ENCODE measurements at places on chromosomes 7 and 10.

DNA sequence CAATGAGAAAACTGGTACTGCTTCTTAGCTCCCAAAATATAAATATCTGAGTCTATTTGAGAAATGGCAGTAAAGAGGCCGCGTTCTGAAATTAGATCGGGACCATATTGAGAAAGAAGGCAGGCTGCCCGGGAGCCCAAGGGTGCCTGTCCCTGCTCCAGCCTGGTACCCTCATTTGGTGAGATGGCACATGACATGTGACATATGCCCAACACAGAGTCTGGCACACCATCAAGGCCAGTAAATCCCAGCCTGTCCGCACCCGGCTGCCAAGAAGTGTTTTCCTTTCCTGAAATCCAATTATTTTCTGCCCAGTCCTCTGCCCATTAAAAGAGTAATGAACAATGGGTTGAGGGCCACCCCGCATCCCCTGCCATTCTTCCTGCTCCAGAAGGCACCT lies 66.4 kb downstream of the CDH23 start:
- peak; percentile 99 for DNase-seq

GRCh38 chr10:68598978-68599770 lies 39.0 kb downstream of the TET1 start:
- peak; percentile 57 for DNase-seq

GRCh38 chr7:78301407-78301806 lies 502.8 kb downstream of the PHTF2 start:
- no peak for DNase-seq

DNA sequence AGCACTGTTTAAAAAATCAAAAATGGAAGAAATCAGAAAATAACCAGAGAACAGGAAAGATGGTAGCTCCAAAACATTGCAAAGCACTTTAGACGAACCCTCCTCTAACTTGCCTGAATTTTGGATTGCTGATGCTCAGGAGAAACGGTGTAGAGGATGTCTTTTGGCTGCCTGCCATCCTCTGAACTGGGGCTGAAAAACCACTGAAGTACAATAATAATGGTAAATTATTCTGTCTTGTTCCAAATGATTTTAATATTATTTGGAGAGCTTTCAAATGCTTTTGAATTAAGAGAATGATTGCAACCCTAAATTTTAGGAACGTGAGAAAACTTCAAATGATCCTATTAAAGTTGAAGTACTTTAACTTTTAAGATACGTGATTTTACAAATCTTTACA lies 167.3 kb upstream of the SLC13A1 start:
- peak; percentile 76 for DNase-seq

DNA sequence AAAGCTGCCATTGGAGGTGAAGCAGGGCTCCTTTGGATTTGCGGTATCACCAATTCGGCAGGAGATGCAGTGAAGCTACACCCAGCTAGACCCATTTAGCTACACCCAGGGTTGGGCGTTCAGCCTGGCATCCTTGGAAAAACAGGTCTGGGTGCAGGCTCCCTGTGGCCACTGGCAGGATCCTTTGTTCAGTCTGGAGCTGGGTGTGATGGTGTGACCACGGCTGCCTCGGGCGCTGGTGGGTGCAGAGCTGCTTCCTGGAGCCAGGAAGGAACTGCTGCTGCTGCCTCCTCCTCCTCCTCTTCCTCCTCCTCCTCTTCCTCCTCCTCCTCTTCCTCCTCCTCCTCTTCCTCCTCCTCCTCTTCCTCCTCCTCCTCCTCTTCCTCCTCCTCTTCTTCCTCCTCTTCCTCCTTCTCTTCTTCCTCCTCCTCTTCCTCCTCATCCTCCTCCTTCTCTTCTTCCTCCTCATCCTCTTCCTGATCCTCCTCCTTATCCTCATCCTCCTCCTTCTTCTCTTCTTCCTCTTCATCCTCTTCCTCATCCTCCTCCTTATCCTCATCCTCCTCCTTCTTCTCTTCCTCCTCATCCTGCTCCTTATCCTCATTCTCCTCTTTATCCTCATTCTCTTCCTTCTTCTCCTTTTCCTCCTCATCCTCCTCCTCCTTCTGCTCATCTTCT lies 84.0 kb downstream of the GRK5 start:
- no peak for DNase-seq

DNA sequence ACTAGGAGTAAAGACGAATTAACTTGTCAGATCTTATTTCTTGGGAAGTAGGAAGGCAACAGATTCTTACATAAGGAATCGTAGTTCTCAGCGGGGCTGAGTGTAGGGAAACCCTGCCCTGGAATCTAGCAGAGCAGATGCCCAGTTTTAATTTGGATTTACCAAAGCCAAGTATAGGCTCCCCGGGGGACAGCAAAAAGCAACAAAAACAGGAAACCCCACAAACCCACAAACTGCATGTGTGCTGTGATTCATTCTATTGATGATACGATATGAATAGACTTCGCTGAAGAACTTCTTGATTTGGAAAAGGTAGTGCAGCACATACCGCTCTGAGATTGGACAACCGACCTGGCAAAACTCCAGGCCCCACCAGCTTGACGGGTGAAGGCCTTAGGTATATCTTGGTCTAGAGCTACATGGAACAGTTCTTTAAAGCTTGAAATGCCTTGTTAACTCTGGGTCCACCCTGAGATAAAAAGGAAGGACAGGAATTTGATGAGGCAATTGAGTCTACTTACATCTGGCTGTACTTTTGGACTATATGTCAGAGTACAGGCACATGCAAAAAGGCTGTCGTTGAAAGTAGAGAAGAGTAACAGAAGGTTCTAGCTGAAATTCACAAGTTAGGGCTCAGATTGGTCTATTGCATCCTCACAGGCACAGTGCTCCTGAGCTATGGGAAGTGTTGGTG lies 49.1 kb downstream of the STRA8 start:
- no peak for DNase-seq

DNA sequence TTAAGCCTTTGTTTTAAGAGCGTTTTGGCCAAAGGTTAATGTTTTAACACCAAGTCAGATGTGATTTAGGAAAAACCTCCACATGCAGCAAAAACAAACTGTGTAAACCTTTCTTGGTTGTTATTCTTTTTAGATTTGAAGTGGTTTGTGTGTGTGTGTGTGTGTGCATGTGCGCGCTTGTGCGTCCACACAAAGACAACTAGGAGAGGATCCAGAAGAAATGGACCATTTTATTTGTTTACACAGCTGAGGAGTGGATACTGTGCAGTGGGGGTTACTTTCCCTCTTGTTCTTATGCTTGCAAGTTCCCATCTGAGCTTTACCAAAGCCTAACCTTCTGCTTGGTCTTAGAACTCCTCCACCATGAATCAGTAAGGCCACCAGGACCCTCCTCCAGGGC lies 20.0 kb downstream of the TCF7L2 start:
- DNase-seq = no peak

DNA sequence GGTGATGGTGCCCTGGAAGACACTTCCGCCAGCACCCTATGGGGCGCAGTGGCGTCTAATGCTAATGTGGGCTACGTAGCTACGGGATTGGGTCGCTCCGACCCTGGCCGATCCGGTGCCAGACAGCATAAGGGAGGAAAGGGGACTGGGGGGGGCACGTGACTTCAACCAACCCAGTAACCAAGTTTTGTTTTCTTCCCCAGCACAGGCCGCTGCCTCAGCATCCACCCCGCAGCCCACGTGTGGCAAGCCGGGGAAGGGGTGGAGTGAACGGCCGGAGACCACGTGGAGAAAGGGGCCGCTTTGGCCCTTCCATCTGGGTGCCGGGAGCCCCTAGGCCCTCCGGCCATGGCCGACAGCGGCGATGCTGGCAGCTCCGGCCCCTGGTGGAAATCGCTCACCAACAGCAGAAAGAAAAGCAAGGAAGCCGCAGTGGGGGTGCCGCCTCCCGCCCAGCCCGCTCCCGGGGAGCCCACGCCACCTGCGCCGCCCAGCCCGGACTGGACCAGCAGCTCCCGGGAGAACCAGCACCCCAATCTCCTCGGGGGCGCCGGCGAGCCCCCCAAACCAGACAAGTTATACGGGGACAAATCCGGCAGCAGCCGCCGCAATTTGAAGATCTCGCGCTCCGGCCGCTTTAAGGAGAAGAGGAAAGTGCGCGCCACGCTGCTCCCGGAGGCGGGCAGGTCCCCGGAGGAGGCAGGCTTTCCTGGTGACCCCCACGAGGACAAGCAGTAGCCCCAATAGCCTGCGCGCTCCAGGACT lies 2.5 kb downstream of the PRR15 start:
- DNase-seq = no peak

- no peak for DNase-seq
Measured at GRCh38 chr7:158409816-158410330, 177.8 kb downstream of the PTPRN2 start.

DNA sequence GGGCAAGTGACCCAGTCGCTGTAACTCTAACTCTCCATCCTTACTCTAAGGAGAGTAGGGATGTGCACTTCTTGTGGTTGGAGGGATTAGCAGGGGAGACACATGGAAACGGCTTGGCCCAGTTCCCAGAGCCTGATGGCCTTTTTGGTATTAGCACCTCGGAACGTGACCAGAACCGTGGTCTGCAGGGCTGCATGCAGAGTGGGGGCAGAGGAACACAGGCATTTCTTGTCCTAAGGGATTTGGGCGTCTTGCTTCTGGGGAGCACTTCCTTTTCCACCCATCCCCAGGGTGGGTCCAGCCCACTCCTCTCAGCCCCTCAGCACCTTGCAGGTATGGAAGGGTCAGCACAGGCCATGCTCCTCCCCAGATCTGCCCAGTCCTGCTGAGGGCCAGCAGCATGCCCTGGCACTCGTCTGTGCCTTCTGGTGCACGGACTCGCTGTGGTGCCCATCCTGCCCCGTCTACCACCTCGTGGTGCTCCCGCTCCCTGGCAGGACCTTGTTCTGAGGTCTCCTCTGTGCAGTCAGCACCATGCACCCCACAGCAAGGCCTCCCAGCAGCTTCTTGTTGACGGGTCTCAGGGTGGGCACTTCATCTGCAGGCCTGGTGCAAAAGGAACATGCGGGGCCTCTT lies 109.6 kb downstream of the ACTR3B start:
- no peak for DNase-seq

DNA sequence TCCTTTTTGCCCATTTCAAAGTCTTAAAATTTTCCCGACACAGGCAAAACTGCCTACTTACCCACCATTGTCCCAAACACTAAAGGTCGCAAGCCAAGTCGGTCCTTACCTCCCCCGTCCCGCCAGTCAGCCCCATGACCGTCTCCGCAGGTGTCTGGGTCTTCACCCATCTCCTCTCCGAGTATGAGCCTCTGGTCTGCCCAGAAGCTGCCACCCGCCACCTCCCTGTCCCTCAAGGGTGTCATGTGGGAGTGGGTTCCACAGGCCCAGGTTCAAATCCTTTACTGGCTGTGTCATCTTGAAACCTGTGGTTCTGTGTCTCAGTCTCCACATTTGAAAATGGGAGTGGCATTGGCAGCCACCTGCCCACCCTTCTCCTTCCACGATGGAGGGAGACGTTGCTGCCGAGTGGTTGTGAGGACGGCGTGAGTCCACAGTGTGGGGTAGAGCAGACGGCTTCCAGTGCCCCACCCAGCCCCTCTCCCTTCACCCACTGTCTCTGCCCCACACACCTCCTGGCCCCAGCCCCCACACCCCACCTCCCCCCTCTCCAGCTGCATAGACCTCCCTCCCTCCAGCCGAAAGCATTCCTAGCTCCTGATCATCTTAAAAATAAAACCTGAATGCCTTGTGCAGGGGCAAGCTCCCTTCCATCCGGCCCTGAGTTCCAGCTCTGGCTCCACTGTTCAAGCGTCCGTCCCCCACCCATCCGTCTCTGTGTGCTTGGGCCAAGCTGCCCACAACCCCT lies 35.3 kb downstream of the FOXL3 start:
- no peak for DNase-seq

- no peak for DNase-seq
Measured at GRCh38 chr10:131650169-131650705, 250.6 kb upstream of the PPP2R2D start.

GRCh38 chr7:156612930-156613329 lies 27.6 kb upstream of the RNF32 start:
- DNase-seq = no peak

DNA sequence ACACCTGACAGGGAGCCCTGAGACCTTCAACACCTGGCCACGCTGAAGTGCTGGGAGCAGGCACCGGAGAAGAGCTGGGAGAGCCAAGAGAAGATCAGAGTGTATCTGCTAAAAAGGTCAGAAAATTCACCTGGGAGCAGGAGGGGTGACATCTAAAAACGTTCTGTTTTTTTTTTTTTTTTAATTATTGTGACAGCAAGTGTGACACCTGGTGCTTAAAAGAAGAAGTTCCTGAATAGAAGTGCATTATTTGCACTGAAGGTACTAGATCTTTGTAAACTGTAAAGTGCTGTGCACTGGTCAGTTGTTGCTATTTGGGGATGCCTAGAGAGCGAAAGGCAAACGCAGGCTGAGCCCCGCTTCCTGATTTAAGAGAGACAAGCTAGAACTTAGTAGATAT lies 422.0 kb downstream of the PLXNA4 start:
- no peak for DNase-seq

DNA sequence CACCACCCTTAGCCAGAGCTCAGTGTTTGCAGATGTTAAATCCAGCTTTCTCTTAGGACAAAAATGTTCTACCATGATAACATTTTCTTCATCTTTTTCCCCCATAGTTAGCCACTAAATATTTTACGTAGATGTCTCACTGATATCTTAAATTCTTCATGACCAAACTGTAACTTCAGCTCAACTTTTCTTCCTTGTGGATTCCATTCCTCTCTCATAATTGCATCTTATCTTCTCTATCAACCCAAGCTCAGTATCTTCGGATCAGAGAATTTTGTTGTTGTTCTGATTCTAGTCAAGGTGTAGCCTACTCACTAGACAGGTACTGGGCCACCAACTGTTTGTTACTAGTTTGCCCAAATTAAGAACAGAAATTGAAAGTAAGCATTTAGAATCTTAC lies 60.2 kb downstream of the SHOC2 start:
- DNase-seq = no peak

DNA sequence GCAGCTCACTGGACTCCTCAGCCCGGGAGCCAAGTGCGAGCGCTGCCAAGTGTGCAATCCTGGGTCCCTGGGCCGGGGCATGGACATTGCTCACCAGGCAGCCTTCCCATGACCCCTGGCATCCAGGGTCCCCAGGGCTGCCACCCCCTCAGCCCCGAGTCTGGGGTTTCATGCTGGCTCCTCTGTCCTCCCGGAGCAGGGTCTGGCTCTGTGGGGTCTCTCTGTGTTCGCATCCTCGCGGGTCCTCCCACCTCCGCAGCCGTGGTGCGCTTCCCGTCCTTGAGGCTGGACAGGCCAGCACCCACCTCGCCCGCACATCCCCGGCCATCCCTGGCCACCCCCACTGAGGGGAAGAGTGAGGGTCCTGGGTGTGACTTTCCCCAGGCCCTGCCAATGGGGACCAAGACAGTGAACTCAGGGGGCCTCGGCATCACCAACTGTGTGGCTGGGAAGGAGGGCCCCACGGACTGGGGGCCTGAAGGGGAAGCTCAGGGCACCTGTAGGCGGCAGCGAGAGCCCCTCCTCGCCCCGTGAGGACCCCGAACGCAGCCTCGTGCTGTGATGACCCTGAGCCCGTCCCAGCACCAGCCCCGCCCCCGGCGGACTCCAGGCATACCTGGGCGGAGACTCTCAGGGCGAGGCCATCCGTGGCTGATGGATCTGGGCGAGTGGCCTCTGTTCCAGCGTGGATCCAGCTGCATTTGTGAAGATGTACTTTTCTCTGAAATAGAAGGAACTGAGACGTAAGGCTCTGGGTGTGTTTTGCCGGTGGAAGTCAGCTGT lies 50.3 kb upstream of the CFAP46 start:
- DNase-seq = no peak

- DNase-seq = no peak
Measured at GRCh38 chr7:136027160-136027559, 50.0 kb upstream of the MTPN start.
